Fibroblast of skin of left biceps (primary cell): ENCODE measurements at places on chromosomes 13 and 19.

GRCh38 chr13:49329831-49330545 is 82.3 kb downstream of the CDADC1 start:
- no peak for DNase-seq

- DNase-seq = no peak
Measured at GRCh38 chr19:46221981-46222610, 7.4 kb upstream of the IGFL1 start.

DNA sequence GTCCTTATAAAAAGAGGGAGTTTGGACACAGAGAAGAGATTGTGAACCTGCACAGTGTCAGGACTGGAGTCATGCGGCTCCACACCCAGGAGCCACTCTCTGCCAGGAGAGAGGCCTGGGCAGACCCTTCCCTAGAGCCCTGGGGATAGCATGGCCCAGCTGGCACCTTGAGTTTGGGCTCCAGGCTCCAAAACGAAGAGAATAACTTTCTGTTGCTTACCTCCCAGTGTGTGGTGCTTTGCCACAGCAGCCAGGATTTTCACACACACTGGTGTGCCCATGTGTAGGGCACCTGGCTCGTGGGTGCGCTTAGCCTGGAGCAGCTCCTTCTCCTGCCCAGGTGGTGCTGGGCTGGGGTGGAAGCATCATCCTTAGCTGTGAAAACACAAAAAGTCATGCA is 344.3 kb downstream of the TEX29 start:
- no peak for DNase-seq

- peak; percentile 9 for DNase-seq
Measured at GRCh38 chr13:99617474-99618255, 116.4 kb downstream of the TM9SF2 start.

- no peak for DNase-seq
Measured at GRCh38 chr13:79289571-79289970, 116.5 kb downstream of the RBM26 start.

GRCh38 chr13:26977541-26977940 is 194.1 kb downstream of the USP12 start:
- no peak for DNase-seq

GRCh38 chr19:56138069-56138468 is 3.0 kb upstream of the ZNF444 start:
- no peak for DNase-seq

DNA sequence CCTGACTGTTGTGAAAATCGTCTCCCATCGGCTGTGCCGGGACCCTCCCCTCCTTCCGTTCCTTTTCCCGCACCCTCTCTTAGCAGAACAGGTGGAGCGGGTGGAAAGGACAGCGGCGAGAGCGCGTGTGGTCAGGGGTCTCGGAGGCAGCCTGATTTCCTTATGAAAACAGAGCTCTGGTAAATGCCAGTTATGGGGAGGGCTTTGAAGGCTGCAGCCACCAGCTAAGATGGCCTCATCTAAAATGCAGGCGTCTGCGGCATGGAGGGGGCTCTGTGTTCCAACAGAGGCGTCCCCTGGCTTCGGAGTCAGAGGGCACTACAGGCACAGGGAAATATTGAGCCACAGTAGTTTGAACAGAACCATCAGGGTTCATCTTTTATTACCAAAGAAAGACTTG is 93.8 kb upstream of the SOX1 start:
- no peak for DNase-seq
